ENCODE measurements at places on chromosomes 4 and X.

GRCh38 chr4:145230726-145231125 is 50.3 kb upstream of the OTUD4 start:
- H3K4me1 ChIP-seq = peaks cover 4% of the 10 kb centered on the region
- DNase-seq = no peak
- no peaks in the 10 kb centered on the region for H3K27me3 ChIP-seq
- H3K36me3 ChIP-seq = no peaks in the 10 kb centered on the region
- no peak overlapping the region for H3K4me3 ChIP-seq
- no peak overlapping the region for H3K27ac ChIP-seq

DNA sequence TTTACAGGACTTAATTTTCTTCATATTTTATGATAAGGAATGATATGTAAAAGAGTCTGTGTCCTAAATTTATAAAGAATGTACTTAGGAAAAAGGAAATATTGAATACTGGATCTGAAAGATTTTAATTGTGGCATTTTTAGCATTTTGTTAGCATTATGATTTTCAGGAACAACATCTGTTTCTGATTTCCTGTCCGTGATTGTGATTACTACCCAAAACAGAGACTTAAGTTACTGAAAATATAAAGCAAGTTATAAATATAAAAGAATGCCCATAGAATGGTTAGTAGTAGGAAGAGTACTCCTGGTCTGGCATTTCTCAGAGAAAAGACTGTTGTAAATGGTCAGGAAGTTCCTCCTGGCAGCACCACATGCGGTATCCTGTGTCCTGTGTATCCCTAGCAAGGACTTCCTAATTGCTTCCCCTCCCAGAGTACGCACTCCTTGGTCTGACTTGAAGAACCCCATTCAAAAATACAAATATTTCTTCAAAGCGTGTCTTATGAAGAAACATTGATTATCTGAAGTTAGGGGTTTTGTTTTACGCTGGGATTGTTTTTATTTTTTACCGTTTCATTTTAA is 88.9 kb downstream of the RS1 start:
- peaks cover 8% of the 10 kb centered on the region for H3K4me1 ChIP-seq
- H3K27ac ChIP-seq = peak overlapping the region; percentile 90
- peak; percentile 10 for DNase-seq

DNA sequence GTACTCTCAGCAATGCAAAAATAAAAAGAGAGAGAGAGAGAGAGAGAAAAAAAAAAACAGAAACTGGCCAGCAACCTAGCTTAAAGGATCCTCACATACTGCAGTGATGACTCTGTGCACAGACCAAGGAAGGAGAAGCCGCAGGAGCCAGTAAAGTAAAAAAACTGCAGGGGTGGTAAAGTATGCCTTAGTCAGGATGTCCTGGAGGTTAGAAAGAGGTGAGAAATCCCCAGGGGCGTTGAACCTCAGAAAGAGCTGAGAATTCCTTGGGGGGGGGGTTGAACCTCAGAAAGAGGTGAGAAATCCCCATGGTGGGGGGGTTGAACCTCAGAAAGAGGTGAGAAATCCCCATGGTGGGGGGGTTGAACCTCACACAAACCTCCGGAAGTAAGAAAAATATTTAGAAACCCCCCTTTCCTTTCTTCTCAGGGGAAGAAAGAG is 48.0 kb downstream of the MAGEA9 start:
- peak overlapping the region; percentile 93 for H3K27ac ChIP-seq
- H3K4me1 ChIP-seq = peaks cover 26% of the 10 kb centered on the region
- DNase-seq = no peak

DNA sequence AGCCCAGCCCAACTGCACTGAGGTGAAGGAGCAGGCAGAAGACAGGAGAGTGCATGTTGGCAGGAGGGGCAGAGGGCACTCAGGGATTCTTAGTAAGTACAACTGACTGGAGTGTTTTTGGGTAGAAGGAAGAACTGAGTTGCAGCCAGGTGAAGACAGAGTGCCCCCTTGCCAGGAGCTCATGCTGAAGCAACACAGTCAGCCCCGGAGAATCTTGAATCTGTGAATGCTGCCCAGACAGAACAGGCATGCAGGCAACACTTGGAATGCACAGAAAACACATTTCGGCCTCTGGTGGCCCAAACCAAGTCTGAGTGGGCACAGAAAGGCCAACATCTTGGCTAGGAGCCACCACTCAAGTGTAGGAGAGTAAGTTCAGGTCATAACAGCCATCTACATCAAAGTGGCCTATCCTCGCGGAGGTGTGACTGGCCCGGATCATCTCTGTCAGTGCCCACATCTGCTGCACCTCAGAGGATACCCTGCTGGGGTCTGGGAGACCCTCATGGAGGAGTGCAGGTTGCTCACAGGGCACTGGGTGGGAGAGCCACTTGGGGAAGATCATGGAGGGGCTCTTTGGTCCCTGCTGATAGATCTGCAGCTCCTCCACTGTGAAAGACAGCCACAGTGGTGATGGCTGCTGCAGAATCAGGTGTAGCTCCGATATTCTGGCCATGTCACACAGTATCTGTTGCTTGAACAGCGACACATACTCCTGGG is 40.4 kb downstream of the USP11 start:
- no peak overlapping the region for H3K4me3 ChIP-seq
- H3K36me3 ChIP-seq = no peaks in the 10 kb centered on the region
- peaks cover 4% of the 10 kb centered on the region for H3K27me3 ChIP-seq

- no peaks in the 10 kb centered on the region for H3K36me3 ChIP-seq
- no peaks in the 10 kb centered on the region for H3K27me3 ChIP-seq
- H3K4me1 ChIP-seq = no peaks in the 10 kb centered on the region
- no peak overlapping the region for H3K4me3 ChIP-seq
These were observed 3.8 kb upstream of the FGG start for GRCh38 chr4:154616287-154616686.

- peaks cover 21% of the 10 kb centered on the region for H3K36me3 ChIP-seq
- H3K4me3 ChIP-seq = peak overlapping the region; percentile 95
- peak overlapping the region; percentile 78 for H3K27ac ChIP-seq
- peaks cover 40% of the 10 kb centered on the region for H3K27me3 ChIP-seq
These were observed 13.9 kb upstream of the PRDM8 start for GRCh38 chr4:80183250-80184052.

- peaks cover 4% of the 10 kb centered on the region for H3K36me3 ChIP-seq
- DNase-seq = no peak
- no peak overlapping the region for H3K27ac ChIP-seq
- H3K27me3 ChIP-seq = peaks cover 2% of the 10 kb centered on the region
These were observed 404.5 kb downstream of the GBA3 start for GRCh38 chr4:23097251-23097650.

GRCh38 chr4:100509386-100509785 is 8.4 kb downstream of the EMCN start:
- peaks cover 6% of the 10 kb centered on the region for H3K36me3 ChIP-seq
- H3K4me3 ChIP-seq = no peak overlapping the region
- H3K27me3 ChIP-seq = no peaks in the 10 kb centered on the region
- H3K27ac ChIP-seq = no peak overlapping the region

DNA sequence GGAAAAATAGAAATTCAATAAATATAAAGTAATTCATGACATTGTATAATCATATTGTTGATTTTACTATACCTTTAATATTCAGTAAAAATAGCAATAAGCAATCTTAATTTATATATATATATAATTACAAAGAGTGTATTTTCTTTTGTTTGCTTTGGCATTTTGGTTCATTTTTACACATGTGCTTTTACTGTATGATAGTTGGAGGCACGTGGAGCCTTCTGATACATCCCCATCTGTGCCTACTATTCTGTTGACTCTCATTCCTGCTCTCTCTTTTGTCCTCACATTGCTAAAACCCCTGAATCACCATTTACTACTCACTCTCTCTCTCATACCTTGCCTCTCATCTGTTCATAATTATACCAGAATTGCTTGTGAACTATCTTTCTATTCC is 106.4 kb upstream of the NDST4 start:
- H3K27me3 ChIP-seq = no peaks in the 10 kb centered on the region
- no peak overlapping the region for H3K4me3 ChIP-seq
- H3K4me1 ChIP-seq = peaks cover 3% of the 10 kb centered on the region

DNA sequence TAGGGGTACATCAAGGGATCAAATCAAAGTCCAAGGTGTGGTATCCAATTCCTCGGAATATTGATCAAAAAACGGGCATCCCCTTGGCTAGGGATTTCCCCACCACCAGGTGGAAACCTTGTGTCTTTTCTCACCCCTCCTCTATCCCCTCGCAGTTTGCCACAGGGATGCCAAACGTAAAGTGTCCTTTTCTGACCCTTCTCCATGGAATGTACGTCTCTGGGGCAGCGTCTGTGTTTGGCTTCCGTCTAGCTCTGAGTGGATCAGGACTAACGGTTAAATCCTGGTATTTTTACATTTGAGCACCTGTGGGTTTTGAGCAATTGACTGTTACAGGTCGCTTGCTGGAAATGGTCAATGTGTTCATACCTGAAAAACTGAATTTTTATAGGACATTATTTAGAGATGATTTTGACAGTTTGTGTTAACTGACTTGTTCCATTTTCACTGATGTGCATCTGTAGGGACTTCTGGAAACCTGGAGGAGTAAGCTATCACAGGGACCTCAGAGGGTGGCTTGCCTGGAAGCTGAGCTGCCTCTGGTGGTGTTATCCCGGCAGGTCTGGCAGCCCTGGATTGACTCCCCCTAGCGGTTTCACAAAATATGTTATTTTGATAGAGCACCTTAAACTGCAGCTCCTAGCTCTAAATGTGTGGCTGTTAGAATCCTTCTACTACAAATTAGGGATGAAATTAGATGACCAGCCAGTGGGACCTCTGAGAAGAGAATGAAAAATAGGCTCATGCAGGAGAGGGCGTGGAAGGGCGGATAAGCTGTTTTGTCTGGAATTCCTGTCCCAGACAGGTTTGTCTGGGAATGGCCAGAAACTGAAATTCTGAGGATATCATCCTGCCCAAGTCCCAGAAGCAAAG is 8.8 kb upstream of the MGST2 start:
- H3K36me3 ChIP-seq = no peaks in the 10 kb centered on the region
- peak overlapping the region; percentile 88 for H3K27ac ChIP-seq
- peaks cover 52% of the 10 kb centered on the region for H3K4me1 ChIP-seq
- peak; percentile 67 for DNase-seq

GRCh38 chr4:177770776-177771175 is 328.5 kb upstream of the AGA start:
- no peak overlapping the region for H3K27ac ChIP-seq
- H3K4me3 ChIP-seq = no peak overlapping the region
- no peaks in the 10 kb centered on the region for H3K4me1 ChIP-seq
- no peaks in the 10 kb centered on the region for H3K27me3 ChIP-seq
- H3K36me3 ChIP-seq = no peaks in the 10 kb centered on the region
- DNase-seq = no peak

- no peaks in the 10 kb centered on the region for H3K36me3 ChIP-seq
- no peak for DNase-seq
- no peak overlapping the region for H3K4me3 ChIP-seq
- peaks cover 9% of the 10 kb centered on the region for H3K4me1 ChIP-seq
These were observed 204.3 kb upstream of the TLL1 start for GRCh38 chr4:165668694-165669093.

GRCh38 chrX:8027827-8028226 is 100.6 kb upstream of the PNPLA4 start:
- H3K36me3 ChIP-seq = no peaks in the 10 kb centered on the region
- H3K4me1 ChIP-seq = no peaks in the 10 kb centered on the region
- no peaks in the 10 kb centered on the region for H3K27me3 ChIP-seq
